AG08395 (cell line): ENCODE measurements at places on chromosomes 16 and 17.
A peak's percentile ranks its signal among the peaks of the same experiment; 100 is the strongest.

GRCh38 chr16:24728891-24729242 lies 584 bp upstream of the TNRC6A start:
- no peak for DNase-seq

DNA sequence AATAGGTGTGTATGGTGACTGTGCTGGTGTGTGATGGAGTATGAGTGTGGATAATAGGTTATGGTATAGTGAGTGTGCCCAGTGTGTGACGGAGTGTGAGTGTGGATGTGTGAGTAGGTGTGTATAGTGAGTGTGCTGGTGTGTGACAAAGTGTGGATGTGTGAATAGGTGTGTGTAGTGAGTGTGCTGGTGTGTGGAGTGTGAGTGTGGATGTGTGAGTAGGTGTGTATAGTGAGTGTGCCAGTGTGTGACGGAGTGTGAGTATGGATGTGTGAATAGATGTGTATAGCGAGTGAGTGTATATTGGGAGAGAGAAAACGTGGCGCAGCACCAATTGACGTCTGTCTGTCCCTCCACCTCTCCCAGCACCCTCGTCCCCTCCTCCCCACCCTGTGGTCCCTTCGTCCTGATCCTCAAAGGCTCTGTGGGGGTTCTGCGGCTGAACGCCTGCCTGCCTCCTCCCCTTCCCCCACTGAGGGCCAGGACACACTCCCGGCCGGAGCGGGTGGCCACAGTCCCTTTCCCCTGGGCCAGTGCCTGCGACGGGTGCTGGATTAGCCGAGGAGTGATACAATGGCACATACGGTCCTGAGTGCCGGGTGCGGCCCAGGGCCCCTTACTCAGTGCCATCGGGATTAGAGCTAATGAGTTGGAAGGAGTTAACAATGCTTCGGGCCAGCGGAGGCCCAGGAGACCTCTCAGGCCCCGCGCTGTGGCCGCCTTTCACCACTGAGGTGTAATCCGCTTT lies 160.0 kb downstream of the MRM1 start:
- DNase-seq: no peak

DNA sequence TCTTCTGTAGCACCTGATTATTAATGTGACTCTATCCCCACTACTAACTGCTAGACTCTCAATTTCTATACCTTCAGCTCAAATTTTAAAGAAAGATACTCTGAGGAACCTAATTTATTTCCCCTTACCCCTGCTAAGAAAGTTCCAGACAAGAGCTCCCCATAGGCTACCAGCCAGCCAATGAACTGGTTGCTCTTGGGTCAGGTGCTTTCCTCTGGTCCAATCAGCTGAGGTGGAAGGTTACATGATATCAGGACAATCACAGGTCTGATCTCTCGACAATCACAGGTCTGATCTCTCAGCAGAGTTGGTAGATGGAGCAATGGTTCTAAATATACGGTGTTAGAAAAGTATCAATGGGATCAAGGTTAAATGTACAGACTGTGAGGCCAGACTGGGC lies 86.8 kb downstream of the AXIN2 start:
- no peak for DNase-seq

- DNase-seq: peak; percentile 65
These were observed 21.3 kb upstream of the UBE2I start for GRCh38 chr16:1287982-1288670.

DNA sequence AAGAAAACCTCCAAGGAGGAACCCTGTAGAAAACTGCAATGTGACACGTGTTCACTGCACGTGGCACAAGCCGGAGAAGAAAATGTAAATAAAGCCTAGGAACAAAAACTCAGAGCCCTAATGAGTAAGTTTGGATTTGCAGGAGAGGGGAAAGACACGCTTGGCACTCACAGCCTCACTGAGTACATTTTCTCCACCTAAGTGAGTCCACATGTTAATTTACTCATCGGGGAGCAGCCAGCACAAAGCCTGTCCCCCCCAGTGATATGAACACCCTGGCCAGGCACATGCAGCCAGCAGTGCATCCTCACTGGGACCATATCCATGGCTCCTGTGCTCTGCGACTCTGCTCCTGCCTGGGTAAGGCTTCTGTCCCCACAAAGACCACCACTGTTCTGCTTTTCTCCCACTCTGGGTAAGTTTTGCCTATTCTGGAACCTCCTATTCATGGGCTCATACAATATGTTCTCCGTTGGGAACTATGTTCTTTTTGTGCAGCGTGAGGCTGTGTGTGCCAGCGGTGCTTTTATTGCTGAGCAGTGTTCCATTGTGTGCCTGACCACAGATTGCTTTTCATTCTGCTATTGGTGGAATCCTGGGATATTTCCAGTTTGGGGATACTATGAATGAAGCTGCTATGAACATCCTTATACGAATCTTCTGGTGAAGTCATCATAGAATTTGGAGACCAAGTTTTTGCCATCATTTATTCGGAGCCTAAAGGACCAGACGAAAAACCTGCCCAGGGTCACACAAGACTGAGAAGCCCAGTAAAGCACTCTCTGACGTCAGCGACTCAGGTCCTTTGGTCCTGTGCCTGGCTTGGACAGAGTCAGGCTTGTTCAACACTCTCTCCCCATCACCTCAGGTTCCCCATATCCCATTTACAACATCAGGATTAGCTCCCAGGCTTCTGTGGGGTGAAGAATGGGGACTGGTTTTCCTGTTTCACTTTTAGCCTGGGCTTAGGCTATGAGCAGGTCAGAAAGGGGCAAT lies 53.3 kb downstream of the RNF112 start:
- peak; percentile 53 for DNase-seq

GRCh38 chr16:58099097-58099955 lies 29.9 kb downstream of the CFAP20 start:
- no peak for DNase-seq

DNA sequence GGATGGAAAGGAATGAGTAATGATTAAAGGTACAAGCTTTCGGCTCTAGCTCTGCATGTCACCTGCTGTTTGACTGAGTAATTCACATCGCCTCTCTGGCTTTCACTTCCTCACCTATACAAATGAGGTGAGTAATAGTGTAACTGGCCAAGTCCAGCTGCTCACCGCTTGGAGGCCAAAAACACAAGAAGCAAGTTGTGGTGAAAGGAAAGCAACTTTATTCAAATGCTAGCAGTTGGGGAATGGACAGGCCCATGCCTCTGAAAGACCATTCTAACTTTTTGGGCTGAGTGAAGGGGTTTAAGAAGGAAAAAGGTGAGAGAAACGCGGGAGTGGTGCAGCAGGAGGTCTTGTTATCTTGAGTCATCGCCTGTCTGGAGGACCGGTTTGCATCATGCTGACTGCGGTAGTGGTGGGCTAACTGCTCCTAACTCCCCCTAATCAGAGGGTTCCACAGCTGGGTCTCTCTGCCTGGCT lies 45.7 kb upstream of the CSNK2A2 start:
- no peak for DNase-seq

- DNase-seq: peak; percentile 52
These were observed 44.6 kb downstream of the NFAT5 start for GRCh38 chr16:69610356-69610755.

DNA sequence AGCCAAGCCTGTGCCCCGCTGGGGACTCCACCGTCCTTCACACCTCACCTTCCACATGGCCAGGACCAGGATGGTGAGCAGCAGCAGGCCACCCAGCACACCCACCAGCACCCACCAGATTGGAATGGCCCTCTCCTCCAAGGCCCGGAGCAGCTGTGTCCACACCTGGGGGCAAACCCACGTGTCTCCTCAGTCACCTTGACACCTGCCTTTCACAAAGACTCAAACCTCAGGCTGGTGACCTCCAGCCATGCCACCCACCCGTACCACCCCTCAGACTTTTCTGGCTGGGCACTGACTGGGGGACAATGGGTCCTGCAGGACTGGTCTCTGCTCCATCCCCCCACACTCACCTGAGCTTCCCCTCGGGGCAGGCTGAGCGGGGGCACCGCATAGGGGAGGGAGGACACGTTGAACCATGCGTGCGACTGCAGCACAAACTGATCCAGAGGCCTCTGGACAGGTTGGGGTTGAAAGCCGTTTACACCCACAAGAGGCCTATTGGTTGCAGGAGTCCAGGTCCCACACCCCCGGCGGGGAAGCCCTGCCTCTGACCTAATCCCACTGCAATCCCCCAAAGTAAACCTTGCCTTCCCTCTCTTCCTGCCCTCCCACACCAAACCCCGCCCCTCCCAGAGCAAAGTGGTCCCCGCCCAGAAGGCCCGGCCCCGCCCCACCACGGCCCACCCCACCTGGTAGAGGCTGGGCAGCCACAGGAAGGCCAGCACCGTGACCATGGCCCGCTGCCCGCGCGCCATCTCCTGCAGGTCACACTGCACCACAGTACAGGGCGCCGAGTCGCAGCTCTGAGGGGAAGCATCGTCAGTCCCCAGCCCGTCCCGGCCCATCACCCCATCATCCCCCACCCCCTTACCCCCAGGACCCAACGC lies 10.9 kb upstream of the FAM171A2 start:
- DNase-seq: no peak
